ENCODE measurements at places on chromosomes 11 and 22. TPM values are rescaled to one million over a fixed set of nuclear protein-coding genes. Genes with fewer than 3 reads are reported as not detected.

The SLC43A3 gene
- total RNA-seq = 257 TPM

The ZNF215 gene
- total RNA-seq = 12.5 TPM

The CCDC87 gene
- total RNA-seq = 0.40 TPM

The OR8G1 gene
- 0.54 TPM for total RNA-seq

The RIBC2 gene
- not detected for total RNA-seq

The LDHAL6A gene
- total RNA-seq = not detected

The APOBEC3B gene
- 43.6 TPM for total RNA-seq
